ENCODE measurements at places on chromosomes 3 and 15. TPM values are rescaled to one million over a fixed set of nuclear protein-coding genes. Genes with fewer than 3 reads are reported as not detected.

Gene VWA5B2
- polyA plus RNA-seq = 0.11 TPM

Gene MYZAP
- 6.1 TPM for polyA plus RNA-seq

DNA sequence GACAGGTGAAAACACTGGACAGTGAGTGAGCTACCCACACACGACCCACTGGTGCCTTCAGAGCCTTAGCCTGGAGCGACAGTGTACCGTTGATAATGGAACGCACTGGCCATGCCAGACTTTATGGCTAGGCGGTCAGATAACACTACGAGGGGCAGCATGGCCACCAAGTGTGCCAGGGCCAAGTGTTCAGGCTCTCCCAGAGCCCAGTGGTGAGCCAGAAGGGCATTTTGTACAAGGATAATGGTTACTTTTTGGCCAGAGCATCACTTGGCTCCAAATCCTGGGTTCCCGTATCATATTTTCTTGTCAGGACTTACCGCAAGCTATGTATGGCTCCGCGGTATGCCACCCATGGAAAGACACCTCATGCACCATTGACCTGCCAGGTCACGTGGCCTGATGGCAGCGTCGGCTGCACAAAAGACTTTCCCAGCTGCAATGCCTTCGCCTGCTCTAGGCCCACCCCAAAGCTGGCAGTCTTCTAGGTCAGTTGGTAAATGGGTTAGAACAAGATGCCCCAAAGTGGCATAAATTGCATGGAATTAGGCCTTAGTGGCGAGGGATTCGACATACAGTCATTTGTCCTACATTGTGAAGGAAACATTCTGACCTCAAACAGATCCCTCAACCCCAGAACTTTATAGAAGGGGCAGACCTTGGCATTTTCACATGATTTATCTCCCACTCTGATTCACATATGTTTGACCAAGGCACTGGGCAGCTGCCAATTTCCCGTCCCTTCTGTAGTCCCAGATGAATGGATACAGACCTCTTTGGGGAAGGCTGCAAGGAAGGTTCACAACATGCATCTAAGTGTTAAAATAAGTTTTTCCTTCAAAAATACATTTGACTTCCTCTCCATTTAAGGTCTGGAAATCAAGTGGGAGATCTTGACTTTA is 12.2 kb upstream of the SLC28A1 start:
- DNase-seq = no peak

DNA sequence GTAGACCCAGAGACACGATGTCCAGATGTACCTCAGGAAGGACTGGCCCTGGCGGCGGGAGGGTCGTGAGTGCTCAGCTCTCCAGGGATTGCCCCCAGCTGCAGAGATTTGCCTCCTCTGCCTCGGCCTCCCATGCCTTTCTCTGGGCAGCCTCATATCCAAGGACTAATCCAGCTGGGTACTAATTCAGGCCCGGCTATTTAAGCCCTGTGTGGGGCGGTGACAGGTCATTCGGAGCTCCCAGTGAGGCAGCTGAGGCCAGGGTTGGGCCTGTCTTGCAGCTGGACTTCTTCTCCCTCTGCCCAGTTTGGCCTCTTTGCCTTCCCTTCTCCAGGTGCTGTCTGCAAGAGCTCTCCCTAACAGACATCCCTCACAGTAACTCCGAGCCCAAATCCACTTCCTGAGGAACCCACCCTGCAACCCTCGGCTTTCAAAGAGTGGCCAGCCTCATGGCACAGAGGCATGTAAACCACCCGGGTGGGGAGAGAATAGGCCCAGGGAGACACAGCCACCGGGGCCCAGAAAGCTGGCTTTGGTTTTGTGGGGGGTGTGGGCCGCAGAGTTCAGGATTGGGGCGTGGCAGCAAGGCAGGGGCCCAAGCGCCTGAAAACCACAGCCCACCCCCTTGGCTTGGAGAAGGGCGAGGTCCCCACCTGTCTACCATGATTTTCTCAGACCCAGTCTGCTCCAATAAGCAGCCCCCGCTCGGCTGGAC is 85.8 kb downstream of the PPCDC start:
- no peak for DNase-seq

Gene SH3GL3
- polyA plus RNA-seq = not detected

GRCh38 chr3:193016437-193016901 is 98.8 kb upstream of the MB21D2 start:
- DNase-seq = no peak

- no peak for DNase-seq
These were observed 284.8 kb downstream of the GBE1 start for GRCh38 chr3:81476692-81477091.

DNA sequence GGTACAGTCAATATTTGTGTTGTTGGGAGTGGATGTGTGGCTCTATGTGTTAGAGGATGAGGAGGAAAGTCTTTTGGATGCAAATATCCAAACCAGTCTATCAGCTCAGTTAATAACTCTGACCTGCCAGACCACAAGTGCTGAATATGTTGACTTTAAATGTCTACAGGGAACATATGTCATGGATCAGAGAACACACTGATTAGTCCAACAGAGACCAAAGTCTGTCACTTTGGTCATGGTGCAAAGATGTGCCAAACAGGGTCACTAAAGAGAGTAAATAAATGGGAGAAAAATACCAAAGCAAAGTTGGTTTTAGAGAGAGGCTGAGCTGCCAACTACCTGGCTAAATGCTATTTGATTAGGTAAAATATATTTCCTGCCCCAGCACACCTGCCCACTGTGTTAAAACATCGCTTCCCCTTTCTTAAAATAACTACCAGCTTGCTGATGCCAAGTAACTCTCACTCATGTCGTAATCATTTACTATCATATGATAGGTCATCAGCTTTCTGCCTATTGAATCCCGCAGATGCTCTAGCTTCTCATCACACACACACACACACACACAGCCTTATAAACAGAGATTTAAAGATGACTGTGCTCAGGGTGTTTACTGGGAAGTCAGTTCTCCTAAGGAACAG is 173.3 kb downstream of the PDZRN3 start:
- DNase-seq = no peak

- DNase-seq = no peak
These were observed 17.7 kb upstream of the SENP7 start for GRCh38 chr3:101530686-101531047.

GRCh38 chr3:160224256-160224655 is 966 bp upstream of the C3orf80 start:
- DNase-seq = no peak

Gene CTXN2
- 0.15 TPM for polyA plus RNA-seq

Gene LINGO1
- 6.8 TPM for polyA plus RNA-seq

DNA sequence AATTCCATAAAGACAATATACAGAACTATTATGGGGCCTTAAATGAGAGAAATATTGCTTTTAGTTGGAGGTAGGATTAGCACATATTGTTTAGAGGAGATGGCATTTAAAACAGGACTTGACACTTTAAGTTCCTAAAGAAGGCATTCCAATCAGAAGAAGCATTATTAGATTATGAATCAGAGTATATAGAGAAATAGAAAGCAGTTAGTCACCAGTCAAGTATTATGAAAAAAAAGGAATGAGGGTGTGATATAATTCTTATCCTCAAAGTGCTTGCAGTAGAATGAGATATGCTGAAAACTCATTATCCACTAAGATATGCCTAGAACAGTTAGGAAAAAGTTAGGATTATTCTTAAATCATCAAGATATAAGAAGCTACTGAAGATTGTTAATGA is 456.2 kb downstream of the ZNF385D start:
- DNase-seq = no peak

Gene CHRNA5
- polyA plus RNA-seq = 0.41 TPM
